Nucleus accumbens (tissue), 56 donors: ENCODE measurements at places on chromosomes 16 and 17.

DNA sequence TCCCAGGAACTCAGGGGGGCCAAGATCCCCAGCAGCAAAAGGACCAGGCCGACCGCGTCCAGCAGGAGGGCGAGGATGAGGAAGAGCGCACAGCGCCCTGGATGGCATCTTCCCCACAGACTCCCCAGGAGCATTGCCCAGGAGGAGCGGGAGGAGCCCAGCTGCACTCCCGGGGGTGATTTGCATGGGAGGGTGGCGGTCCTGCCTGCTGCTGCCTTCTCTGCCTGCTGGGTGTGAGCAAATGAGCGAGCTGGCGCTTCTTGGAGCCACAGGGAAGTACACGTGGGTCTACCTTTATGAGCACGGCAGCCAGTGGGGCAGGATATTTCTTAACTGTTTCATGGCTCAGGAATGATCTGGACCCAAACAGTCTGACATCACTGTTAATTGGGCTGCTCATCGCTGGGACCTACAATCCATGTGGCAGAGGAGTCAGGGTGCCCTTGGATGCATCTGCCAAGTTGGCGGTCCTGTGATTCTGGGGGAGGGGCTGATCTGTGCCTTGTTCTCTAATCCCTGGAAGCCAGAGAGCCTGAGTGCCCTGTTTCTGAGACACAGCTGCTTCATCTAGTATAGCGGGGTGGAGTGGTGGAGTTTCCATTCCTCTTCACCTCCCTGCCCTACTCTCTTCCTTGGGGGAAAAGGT is at the start of gene TMEM238L:
TMEM238L (minus strand) TSS at position 270 of the 646 bp plus-strand sequence; CDS start at position 134, 136 bp downstream.
- DNase-seq: no peak

GRCh38 chr17:31508288-31509094 is 117.0 kb downstream of the RAB11FIP4 start:
- DNase-seq: no peak

DNA sequence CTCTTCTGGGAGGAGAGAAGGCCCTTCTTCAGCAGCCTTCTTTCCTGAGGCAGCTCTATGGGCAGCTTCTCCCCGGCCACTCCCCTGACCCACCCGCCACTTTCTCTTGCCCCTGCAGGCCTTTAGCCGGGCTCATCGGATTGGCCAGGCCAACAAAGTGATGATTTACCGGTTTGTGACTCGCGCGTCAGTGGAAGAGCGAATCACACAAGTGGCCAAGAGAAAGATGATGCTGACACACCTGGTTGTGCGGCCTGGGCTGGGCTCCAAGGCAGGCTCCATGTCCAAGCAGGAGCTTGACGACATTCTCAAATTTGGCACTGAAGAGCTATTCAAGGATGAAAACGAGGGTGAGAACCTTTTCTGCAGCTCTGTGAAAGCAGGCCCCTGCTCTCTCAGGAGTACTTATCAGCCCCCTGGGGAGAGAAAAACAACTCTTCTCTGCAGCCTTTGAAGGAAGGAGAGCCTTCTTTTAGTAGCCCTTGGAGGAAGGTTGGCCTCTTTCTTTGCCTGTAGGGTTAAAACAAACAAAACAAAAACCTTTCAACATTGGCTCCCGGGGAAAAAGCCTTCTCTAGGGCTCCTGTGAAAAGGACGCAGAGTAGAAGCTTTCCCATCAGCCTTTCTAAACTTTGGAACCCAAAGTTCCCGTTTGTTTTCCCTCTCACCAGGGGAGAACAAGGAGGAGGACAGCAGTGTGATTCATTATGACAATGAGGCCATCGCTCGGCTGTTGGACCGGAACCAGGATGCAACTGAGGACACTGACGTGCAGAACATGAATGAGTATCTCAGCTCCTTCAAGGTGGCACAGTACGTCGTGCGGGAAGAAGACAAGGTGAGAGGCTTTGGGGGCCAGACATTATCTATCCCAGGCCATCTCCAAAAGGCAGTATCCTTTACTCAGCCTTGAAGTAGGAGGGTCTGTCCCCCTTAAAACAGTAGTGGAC is 12.7 kb downstream of the RNF227 start:
- no peak for DNase-seq

- DNase-seq: no peak
These were observed 685.8 kb upstream of the RBFOX1 start for GRCh38 chr16:6646891-6647290.

DNA sequence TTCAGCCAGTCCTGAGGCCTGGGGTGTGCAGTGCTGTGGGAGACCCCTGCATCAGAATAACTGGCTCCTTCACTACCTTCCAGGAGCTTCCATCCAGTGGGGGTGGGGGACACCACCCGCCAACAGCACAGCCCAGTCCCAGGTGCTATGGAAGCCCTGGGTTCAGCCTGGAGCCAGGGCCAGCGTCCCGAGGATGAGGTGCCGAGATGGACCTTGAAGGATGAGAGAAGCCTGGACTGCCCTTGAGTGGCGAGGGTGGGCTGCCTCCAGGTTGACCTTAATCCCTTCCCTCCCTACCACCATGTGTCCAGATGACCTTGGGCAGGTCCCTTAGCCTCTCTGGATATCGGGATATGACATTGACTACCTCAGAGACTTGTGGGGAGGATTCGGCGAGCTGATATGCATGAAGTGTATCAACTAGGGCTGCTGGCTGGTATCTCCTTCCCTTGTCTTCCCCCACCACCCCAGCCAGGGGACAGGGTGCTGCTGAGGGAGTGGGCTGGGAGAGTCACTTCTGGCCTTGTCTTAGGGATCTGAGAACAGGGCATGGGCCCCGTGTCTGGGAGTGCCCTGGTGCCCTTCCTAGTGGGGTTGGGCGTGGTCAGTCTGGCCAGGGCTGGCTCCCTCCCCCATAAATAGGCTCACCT is 14.2 kb upstream of the LASP1NB start:
- no peak for DNase-seq

DNA sequence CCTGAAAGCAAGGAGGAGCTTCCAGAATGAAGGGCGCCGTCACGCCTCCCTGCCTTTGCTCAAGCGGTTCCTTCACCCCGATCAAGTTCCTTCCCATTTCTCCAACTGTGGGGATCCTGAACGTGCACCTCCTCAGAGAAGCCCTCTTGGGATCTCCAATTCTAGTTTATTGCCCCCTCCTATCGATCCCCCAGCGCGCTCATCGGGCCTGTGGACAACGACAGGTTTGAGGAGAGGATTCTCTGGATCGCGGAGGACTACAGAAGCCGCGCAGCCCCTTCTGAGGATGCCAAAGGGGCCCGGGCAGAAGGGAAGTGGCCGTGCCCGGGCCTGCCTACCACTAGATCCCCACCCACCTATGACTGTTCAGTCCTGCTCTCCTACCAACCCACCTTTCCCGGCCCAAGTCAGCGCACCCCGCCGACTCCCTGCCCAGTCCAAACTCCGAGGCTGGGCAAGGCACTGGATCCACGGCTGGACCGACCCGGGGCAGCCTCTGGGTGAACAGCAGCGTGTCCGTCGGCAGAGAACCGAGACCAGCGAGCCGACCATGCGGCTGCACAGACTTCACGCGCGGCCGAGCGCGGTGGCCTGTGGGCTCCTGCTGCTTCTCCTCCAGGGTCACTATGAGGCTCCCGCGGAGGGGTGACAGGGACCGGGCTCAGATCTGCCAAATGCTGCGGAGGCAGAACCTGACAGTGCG is 12.8 kb upstream of the CES3 start:
- DNase-seq: peak; percentile 29

DNA sequence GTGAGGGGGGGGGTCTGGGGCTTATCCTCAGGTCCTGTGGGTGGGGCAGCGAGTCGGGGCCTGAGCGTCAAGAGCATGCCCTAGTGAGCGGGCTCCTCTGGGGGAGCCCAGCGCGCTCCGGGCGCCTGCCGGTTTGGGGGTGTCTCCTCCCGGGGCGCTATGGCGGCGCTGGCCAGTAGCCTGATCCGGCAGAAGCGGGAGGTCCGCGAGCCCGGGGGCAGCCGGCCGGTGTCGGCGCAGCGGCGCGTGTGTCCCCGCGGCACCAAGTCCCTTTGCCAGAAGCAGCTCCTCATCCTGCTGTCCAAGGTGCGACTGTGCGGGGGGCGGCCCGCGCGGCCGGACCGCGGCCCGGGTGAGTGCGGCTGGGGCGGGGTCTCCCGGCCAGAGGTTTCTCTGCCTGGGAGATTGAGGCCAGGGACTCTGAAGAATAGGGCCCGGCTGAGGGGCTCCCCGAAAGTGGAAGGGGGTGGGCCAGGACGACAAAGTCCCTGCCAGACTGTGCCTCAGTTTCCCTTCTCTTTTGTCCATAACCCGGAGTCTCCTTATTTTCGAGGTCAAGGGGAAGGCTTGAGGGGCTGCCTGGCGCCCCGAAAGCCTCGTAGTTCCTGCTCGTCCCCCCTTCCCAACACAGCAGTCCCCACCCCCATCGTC is at the start of gene FGF11:
FGF11 (plus strand) TSS at position 51 of the 651 bp plus-strand sequence; CDS start at position 160, 109 bp downstream.
- DNase-seq: no peak

- DNase-seq: no peak
These were observed 270.2 kb upstream of the RPL38 start for GRCh38 chr17:73933164-73933766.

- DNase-seq: no peak
These were observed 14.5 kb downstream of the SPIRE2 start for GRCh38 chr16:89842471-89843408.

- DNase-seq: no peak
These were observed 1.8 kb downstream of the GJD3 start for GRCh38 chr17:40362696-40363110.

DNA sequence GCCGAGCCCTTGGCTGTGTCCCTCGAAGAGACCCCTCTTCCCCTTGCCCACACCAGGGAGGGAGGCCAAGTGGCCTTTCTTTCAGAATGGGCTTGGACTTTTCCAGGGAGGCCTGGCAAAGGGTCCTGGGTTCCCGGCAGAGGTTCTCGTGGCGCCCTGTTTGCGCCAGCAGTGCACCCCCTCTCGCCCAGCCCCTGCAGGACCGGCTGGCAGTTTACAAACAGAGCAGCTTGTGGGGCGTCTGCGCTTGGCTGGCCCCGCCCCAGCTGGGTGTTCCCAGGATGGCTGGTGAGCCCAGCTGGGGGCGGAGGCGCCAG is 137.8 kb upstream of the CIBAR2 start:
- no peak for DNase-seq

DNA sequence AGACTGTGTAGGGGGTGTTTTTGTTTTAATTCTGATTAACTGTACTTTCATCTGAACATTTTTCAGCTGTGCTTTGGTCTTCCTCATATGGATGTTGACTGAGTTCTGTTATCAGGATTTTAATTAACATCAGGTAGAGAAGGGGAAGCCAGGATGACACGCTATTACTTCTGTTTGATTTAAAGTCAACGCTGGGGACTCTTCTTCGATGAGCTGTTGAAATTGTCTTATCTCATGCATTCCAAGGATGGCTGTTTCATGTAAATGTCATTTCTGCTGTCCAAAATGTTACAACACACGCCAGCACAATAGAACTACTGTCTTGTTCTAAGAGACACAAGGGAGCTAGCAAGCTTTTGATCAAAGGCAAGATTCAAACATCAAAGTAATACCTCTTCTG is 263.3 kb upstream of the CDH5 start:
- DNase-seq: no peak

- DNase-seq: no peak
These were observed 7.1 kb upstream of the CPSF4L start for GRCh38 chr17:73268582-73269328.

DNA sequence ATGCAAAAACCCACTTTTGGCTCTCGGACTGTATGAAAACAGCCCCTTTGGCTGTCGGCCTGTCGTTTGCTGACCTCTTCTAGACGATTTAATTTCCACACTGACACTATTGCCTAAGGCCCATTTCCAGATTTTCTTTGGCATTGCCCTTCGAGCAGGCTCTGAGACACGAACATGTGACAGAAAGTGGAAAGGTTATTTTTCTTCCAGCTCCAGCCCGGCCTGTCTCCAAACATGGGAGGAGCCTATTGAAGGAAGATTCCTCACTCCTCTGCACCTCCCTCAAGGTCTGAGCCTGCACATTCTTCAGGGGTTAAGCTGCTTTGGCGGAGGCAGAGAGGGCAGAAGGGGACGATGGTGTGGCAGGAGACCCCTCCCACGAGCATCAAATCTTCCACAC is 85.9 kb upstream of the FOXF1 start:
- DNase-seq: no peak

GRCh38 chr16:2881783-2882649 is 999 bp upstream of the FLYWCH2 start:
- DNase-seq: peak; percentile 55
